ENCODE measurements at places on chromosomes 5 and 9.

DNA sequence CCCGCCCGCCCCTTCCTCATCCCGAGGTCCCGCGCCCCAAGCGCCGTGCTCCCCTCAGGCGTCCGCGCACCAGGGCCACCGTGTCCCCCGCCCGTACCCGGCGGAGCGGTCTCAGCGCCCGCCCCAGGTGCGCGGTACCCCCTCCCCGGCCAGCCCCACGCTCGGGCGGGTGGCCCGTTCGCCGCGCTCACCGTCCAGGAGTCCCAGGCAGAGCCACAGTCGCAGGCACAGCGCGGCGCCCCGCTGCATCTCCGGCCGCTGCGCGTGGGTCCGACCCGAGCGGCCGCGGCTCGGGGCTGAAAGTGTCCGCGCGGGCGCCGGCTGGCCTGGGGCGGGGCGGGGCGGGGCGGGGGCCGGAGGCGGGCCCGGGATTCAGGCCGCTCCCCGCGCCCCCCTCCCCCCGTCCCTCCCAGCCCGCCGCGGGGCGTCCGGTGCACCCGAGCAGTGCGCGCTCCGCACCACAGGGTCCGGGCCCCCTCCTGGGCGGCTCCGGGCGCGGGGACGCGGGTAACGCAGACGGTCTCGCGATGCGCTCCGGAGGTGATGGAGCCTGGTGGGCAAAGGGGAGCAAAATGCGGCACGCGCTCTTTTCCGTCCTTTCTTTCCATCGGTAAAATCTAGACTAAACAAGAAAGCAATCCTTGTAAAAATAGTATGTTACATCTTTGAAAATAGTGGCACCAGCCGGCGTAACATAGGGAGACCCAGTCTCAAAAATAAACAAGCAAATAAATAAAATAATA, at the start of gene FLT4:
Gene FLT4 (minus strand): TSS at position 304 of the 743 bp plus-strand sequence. CDS start 55 bp downstream, at position 249.
- no peak for DNase-seq

- DNase-seq = peak; percentile 92
Measured at GRCh38 chr5:134439210-134439654, 27.6 kb upstream of the CDKN2AIPNL start.

DNA sequence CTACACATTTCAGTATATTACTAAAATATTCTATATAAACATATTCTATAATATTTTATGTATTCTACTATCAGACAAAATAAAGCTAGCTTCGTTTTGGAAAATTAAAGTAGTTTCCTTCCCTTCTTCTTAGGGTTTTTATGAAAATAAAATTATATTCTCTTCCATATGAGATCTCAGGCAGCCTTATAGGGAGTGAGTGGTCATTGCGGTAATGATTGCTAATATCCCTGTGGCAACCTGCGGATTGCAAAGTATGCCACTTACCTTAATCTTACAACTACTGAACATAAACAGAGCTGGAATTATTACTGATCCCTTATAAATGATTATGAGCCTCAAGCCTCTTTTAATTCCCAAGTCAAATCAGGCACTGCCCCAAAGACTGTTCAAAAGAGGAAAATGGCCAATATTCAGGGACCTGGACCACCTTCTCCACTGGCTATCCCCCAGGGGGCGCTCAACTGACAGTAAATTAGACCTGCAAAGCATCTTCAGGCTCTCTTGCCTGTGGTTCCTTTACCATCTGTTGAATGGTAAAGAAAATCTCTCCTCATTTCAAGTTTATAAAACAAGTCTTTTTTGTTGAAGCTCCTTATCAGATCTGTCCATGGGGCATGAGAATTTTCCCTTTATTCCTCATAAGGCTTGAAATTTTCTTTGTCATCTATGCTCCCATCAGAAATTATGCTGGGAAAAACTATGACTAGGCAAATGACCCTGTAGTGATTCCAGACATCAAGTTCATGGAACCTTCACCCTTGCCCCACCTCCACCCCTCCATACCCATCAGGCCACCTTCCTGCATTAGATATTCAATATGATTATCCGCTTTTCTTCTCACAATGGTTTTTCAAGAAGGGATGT, 163.9 kb downstream of the CEMIP2 start:
- peak; percentile 69 for DNase-seq

DNA sequence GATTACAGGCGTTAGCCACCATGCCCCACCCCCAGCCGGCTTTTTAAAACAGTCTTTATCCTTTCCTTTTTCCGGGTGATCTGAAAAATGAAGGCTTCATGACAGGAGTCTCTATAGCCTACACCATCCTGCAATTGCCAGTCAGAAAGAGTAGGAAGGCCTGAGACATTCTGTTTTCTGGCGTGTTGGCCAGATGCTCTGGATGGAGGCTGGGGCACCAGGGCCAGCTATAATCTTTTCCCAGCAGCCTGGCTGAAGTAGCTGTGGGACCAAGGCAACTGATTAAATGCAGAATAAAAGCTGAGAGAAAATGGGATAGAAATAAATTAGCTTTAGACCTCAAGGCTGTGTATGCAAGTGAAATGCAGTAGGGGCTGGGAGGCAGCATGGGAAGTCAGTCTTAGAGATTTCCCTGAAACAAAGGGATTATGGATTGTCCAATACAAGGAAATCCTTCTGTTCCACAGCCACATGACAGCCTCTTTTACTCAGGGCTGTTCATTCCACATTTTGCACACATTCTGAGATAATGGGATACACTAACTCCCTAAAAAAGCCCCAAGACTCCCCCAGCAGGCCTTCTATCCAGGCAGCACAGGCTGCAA, 116.0 kb upstream of the LRRTM2 start:
- no peak for DNase-seq
